Right hindlimb (tissue), 1 donor: ENCODE measurements at places on chromosomes 5 and 9.
A peak's percentile ranks its signal among the peaks of the same experiment; 100 is the strongest.

GRCh38 chr5:59066367-59067163, 483.7 kb downstream of the RAB3C start:
- DNase-seq: no peak

DNA sequence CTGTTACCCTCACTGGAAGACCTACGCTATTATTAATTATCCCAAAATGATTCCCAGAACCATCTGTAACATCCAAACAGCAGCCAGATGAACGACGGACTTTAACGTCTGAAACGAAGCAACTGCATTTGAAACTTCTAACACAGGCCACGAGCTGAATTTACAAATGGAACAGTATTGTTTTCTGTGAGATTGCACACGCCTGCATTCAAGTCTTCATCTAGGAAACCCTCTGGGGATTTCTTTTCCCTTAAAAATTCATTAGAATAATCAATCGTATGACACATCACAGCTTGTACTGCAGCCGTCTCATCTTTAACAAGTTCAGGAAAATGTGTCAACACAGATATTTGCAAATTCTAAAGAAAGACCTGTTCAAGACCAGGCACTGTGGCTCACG, 80.2 kb downstream of the MYO10 start:
- no peak for DNase-seq

GRCh38 chr9:7171396-7172153, 413.8 kb downstream of the KDM4C start:
- DNase-seq: no peak

DNA sequence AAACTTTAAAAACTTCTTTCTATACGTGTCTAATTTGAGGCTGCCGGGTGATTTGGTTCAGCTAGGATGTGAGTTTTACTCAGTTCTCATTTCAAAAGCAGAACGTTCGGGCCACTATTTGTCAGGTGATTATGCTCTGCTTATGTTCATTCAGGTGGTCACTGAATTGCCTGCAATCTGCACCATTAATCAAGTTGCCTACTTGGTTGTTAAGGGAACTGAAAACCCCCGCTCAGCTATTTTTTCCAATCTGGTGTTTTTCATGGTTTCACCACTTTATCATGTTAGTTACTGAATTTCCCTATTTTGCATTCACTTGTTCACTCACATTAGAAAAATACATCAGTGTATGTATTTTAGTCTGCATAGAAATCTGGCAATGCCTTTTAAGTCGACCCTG, 523.0 kb downstream of the CSNK1G3 start:
- DNase-seq: no peak

- DNase-seq: peak; percentile 20
These were observed 116.6 kb downstream of the NMUR2 start for GRCh38 chr5:152288499-152288898.
